A549 treated with RU486 at 1 μM for 4 hours (cell line): ENCODE measurements at places on chromosomes 16 and 17. TPM values are rescaled to one million over a fixed set of nuclear protein-coding genes. Genes with fewer than 3 reads are reported as not detected.

Gene KRT33B
- total RNA-seq, result 0.06 to 0.16 TPM (median 0.15 TPM) in 3 of 5 replicates, not detected in the others

Gene CCL22
- total RNA-seq, result 0.06 to 0.08 TPM (median 0.06 TPM) in 3 of 5 replicates, not detected in the others

Gene SPATA32
- 0.09 to 0.31 TPM (median 0.13 TPM) in 5 replicates for total RNA-seq

Gene NLRC3
- 0.01 TPM in 1 of 5 replicates, not detected in the others for total RNA-seq

Gene STAC2
- 0.12 to 0.34 TPM (median 0.21 TPM) in 5 replicates for total RNA-seq

Gene GLP2R
- 8.5 to 17.6 TPM (median 11.2 TPM) in 5 replicates for total RNA-seq

Gene FLCN
- total RNA-seq, result 28.7 to 36.6 TPM (median 34.2 TPM) in 5 replicates

Gene KRTAP4-9
- not detected in 5 replicates for total RNA-seq

Gene C16orf96
- total RNA-seq, result not detected in 5 replicates

Gene DNAAF8
- total RNA-seq, result 0.91 to 2.0 TPM (median 1.6 TPM) in 5 replicates

Gene KRT36
- not detected in 5 replicates for total RNA-seq

Gene AANAT
- 0.38 to 0.74 TPM (median 0.57 TPM) in 4 of 5 replicates, not detected in the other for total RNA-seq

Gene TAF1C
- total RNA-seq, result 21.7 to 30.5 TPM (median 26.3 TPM) in 5 replicates

Gene CACNG1
- 0.10 to 0.21 TPM (median 0.13 TPM) in 4 of 5 replicates, not detected in the other for total RNA-seq

Gene ATP2A1
- 1.6 to 4.1 TPM (median 2.7 TPM) in 5 replicates for total RNA-seq

Gene SBK1
- 0.07 to 0.44 TPM (median 0.25 TPM) in 5 replicates for total RNA-seq

Gene GJD3
- total RNA-seq, result 0.51 to 0.98 TPM (median 0.87 TPM) in 5 replicates

Gene SLFN13
- 3.1 to 4.4 TPM (median 3.6 TPM) in 5 replicates for total RNA-seq

Gene ASGR1
- 1.0 to 1.5 TPM (median 1.3 TPM) in 5 replicates for total RNA-seq

Gene HAPSTR1
- total RNA-seq, result 16.3 to 28.2 TPM (median 25.9 TPM) in 5 replicates

Gene SLC5A11
- total RNA-seq, result 0.40 to 0.58 TPM (median 0.48 TPM) in 5 replicates

Gene PDE6G
- 1.5 to 3.6 TPM (median 2.2 TPM) in 5 replicates for total RNA-seq

Gene ABI3
- total RNA-seq, result not detected in 5 replicates

Gene ERAL1
- 70.2 to 92.5 TPM (median 85.9 TPM) in 5 replicates for total RNA-seq

Gene BAIAP3
- 0.90 to 1.2 TPM (median 0.99 TPM) in 5 replicates for total RNA-seq

Gene USP32
- total RNA-seq, result 31.7 to 35.2 TPM (median 32.2 TPM) in 5 replicates

Gene TMEM97
- total RNA-seq, result 48.1 to 56.0 TPM (median 51.1 TPM) in 5 replicates

Gene GDPD3
- 1.4 to 2.3 TPM (median 1.7 TPM) in 5 replicates for total RNA-seq

Gene BCAR1
- total RNA-seq, result 58.6 to 101 TPM (median 86.6 TPM) in 5 replicates

Gene SLC35G6
- total RNA-seq, result not detected in 5 replicates

Gene CACNA1G
- 3.7 to 5.4 TPM (median 4.7 TPM) in 5 replicates for total RNA-seq

Gene KRTAP9-2
- not detected in 5 replicates for total RNA-seq
